ENCODE measurements at places on chromosomes 6 and 20. TPM values are rescaled to one million over a fixed set of nuclear protein-coding genes. Genes with fewer than 3 reads are reported as not detected.

- H3K4me1 ChIP-seq, result no peaks in the 10 kb centered on the region
- no peaks in the 10 kb centered on the region for H3K27me3 ChIP-seq
- no peak for DNase-seq
- H3K4me3 ChIP-seq, result no peak overlapping the region
- no peaks in the 10 kb centered on the region for H3K36me3 ChIP-seq
- no peak overlapping the region for H3K27ac ChIP-seq
Observed at GRCh38 chr20:41185013-41185757, 47.8 kb downstream of the PLCG1 start.

GRCh38 chr6:366389-367297 is 24.9 kb upstream of the IRF4 start:
- no peaks in the 10 kb centered on the region for H3K4me1 ChIP-seq
- no peak overlapping the region for H3K27ac ChIP-seq
- H3K27me3 ChIP-seq, result no peaks in the 10 kb centered on the region
- H3K4me3 ChIP-seq, result no peak overlapping the region

DNA sequence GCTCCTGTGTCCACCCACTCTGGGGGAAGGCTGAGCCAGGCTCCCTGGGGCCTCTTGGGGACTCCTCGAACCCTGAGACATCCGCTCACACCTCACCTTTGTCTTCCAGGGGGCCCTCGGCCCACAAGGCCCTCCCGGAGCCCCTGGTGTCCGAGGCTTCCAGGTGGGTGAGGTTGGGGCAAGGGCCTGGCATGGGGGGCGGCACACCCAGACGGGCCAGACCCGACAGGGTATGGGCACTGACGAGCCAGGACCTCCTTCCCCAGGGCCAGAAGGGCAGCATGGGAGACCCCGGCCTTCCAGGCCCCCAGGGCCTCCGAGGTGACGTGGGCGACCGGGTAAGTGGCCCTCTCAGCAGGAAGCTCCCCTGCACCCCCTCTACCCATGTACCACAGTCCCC is 13.4 kb downstream of the COL9A3 start:
- no peaks in the 10 kb centered on the region for H3K36me3 ChIP-seq
- H3K4me3 ChIP-seq, result no peak overlapping the region
- no peak overlapping the region for H3K27ac ChIP-seq
- peaks cover 7% of the 10 kb centered on the region for H3K4me1 ChIP-seq
- no peak for DNase-seq

GRCh38 chr20:24755411-24755922 is 193.6 kb upstream of the CST7 start:
- DNase-seq, result no peak
- H3K4me1 ChIP-seq, result no peaks in the 10 kb centered on the region
- H3K4me3 ChIP-seq, result no peak overlapping the region
- H3K36me3 ChIP-seq, result no peaks in the 10 kb centered on the region
- no peaks in the 10 kb centered on the region for H3K27me3 ChIP-seq
- H3K27ac ChIP-seq, result no peak overlapping the region

GRCh38 chr20:8129211-8129976 is 2.7 kb upstream of the PLCB1 start:
- no peak overlapping the region for H3K27ac ChIP-seq
- H3K27me3 ChIP-seq, result no peaks in the 10 kb centered on the region
- DNase-seq, result no peak
- no peaks in the 10 kb centered on the region for H3K36me3 ChIP-seq
- peaks cover 5% of the 10 kb centered on the region for H3K4me1 ChIP-seq

DNA sequence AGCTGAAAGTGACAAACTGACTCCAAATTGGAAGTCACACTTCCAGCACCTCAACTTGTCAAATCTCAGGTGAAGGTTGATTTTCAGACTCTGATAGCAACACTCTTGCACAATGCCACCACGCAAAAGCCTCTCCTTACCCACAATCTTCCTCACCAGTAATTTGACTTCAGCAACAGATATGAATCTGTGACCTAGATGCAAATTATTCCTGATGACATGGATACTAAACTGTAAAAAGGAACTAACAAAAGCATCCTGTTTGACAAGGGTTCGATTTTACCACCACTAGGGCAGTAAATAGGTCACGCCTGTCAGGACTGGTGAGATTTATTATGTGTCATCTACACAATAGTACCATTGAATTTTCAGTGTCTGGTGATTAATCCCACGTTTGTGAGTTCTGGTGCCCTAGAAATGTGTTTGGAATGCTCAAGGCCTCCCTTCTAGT is 134.4 kb upstream of the COL21A1 start:
- H3K36me3 ChIP-seq, result no peaks in the 10 kb centered on the region
- no peaks in the 10 kb centered on the region for H3K27me3 ChIP-seq
- DNase-seq, result no peak

DNA sequence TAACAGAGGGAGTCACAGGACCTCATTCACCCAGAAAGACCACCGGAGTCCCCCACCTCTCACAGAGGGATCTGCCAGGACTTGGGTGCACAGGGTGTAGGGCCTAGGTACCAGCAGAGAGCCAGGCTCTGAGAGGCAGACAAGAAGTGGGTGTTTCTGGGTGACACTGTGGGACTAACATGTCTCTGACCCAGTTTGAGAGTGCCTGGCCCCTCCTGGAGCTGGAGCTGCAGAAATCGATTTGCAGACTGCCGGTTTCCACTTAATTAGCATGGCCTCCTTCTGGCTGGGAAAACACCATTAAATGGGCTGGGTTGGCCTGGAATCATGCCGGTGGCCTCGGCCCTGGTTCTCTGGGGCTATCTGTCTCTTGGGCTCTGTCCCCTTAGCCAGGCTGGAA is 59.2 kb downstream of the PPP1R16B start:
- H3K27me3 ChIP-seq, result no peaks in the 10 kb centered on the region
- no peak overlapping the region for H3K4me3 ChIP-seq
- DNase-seq, result no peak
- H3K36me3 ChIP-seq, result no peaks in the 10 kb centered on the region
- no peaks in the 10 kb centered on the region for H3K4me1 ChIP-seq

DNA sequence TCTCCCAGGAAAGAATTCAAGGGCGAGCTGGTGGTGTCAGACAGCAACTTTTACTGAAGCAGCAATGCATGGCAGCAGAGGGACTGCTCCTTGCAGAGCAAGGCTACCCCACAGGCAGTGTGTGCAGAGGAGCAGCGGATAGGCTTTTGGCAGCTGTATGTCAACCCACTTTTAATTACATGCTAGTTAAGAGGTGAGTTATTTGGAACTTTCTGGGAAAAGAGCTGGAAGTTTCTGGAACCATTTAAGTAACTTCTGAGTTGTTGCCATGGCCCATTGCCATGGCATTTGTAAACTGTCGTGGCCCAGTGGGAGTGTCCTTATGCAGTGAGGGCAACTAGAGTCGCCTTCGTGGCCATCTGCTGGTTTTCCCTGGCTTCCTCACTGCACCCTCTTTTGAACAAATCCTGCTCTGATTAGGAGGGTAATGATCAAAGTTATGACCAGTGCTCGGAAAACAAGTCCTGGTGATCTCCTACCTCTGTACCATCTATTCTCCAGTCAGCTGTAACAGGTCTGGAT is 34.0 kb downstream of the BPIFB4 start:
- no peaks in the 10 kb centered on the region for H3K27me3 ChIP-seq
- no peak overlapping the region for H3K27ac ChIP-seq
- no peak for DNase-seq
- no peaks in the 10 kb centered on the region for H3K4me1 ChIP-seq
- H3K4me3 ChIP-seq, result no peak overlapping the region

- H3K27me3 ChIP-seq, result no peaks in the 10 kb centered on the region
- no peak overlapping the region for H3K4me3 ChIP-seq
- no peak overlapping the region for H3K27ac ChIP-seq
Observed at GRCh38 chr20:33847006-33847405, 35.9 kb downstream of the CHMP4B start.

DNA sequence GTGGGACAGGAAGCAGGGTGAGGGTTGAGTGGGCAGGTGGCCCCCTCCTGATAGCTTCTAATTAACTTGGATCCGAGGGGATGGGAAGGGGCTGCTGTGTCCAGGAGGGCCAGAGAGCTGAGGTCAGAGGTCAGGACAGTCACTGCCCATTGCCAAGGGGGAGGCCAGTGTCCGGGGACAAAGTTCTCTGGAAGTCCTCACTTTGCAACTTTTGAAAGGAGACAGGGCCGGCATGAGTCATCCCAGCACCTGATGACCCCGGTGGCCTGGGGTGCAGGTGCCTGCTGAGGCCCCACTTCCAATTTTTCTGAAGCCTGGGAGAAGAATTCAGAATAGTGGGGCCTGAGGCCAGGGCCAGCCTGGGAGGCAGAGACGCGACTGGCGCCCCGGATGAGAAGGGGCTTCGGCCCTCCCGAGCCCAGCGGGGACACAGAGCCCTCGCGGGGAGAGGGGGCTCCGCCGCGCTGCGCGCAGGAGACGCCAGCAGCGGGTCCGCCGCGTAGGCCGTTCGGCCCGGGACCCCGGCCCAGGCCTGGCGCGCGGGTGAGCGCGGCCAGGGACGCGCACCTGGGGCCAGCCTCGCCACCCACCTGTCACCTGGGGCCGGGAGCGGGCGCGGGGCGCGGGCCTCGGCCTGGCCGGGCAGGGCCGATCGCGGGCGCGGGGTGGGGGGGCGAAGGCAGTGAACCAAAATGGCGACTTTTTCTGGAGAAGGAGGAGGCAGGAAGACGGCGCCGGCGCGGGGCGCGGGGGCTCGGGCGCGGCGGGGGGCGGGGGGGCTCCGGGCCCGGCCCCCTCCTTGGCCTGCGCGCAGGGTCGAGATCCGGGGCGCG is 586 bp downstream of the ZNF512B start:
- no peaks in the 10 kb centered on the region for H3K27me3 ChIP-seq
- DNase-seq, result peak; percentile 52
- peak overlapping the region; percentile 67 for H3K27ac ChIP-seq

DNA sequence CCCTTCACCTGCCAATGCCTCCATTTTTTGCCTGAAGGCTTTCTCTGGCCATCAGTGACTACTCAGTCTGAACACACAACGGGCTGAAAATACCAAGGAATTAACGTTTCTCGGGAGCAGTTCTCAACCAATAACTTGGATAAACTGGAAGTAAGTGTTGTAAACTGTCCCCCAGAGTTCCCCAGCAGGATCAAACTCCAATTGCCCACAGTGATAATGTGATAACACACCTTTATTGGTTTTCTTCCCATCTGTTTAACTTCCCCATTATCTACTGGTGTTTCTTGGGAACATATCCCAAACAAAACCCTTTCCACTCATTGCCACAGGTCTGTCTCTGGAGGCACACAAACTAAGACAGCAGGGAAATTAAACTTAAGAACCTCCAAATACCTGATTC is 21.8 kb upstream of the FAM135A start:
- H3K36me3 ChIP-seq, result no peaks in the 10 kb centered on the region
- DNase-seq, result no peak
- no peak overlapping the region for H3K4me3 ChIP-seq

- no peaks in the 10 kb centered on the region for H3K4me1 ChIP-seq
- no peaks in the 10 kb centered on the region for H3K36me3 ChIP-seq
- H3K27me3 ChIP-seq, result no peaks in the 10 kb centered on the region
- no peak overlapping the region for H3K4me3 ChIP-seq
- no peak for DNase-seq
Observed at GRCh38 chr20:3603108-3603507, 60.1 kb downstream of the GFRA4 start.

- no peaks in the 10 kb centered on the region for H3K4me1 ChIP-seq
- H3K27me3 ChIP-seq, result no peaks in the 10 kb centered on the region
- no peak for DNase-seq
- no peak overlapping the region for H3K27ac ChIP-seq
- no peaks in the 10 kb centered on the region for H3K36me3 ChIP-seq
Observed at GRCh38 chr20:49233226-49233625, 14.0 kb downstream of the DDX27 start.

GRCh38 chr6:1686117-1687098 is 76.7 kb downstream of the FOXC1 start:
- no peaks in the 10 kb centered on the region for H3K4me1 ChIP-seq
- no peak for DNase-seq
- no peak overlapping the region for H3K27ac ChIP-seq

DNA sequence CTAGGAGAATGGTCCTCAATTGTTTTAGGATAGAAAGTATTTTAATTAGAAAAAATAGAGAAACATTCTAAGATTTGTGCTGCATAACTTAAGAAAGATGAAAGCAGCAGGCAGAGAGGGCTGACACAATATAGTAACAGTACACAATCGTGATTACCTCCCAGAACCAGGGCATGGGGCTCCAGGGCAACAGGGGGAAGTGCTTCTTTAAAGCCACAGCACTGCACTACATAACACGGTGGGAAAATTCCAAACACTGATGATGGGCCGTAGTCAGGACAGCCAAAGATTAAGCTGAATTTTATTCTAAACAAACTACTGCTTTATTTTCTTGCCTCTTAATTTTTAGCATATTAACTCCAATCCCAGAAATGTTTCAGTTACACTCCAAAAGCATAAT is 14.4 kb downstream of the EXOC2 start:
- H3K27ac ChIP-seq, result no peak overlapping the region
- H3K27me3 ChIP-seq, result no peaks in the 10 kb centered on the region
- no peak overlapping the region for H3K4me3 ChIP-seq

DNA sequence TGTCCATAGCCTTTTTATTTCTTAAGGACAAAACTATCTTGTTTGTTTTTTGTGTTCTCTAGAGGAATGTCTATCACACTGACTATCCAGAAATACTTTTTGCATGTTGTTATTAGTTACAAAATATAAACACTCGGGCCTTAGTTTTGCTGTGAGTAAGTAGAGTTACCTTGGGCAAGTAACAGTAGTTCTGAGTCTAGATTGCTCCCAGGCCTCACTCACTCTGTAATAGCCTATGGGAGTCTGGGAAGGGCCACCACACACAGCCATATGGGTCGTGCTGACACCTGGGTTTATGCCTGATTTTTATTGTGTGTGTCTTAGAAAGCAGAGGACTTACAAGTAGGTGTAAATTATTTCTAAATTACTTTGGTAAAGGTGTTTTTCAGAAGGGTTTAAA is 185.8 kb downstream of the TMEM242 start:
- no peaks in the 10 kb centered on the region for H3K36me3 ChIP-seq
- no peak overlapping the region for H3K27ac ChIP-seq
- no peaks in the 10 kb centered on the region for H3K27me3 ChIP-seq
- no peak overlapping the region for H3K4me3 ChIP-seq

DNA sequence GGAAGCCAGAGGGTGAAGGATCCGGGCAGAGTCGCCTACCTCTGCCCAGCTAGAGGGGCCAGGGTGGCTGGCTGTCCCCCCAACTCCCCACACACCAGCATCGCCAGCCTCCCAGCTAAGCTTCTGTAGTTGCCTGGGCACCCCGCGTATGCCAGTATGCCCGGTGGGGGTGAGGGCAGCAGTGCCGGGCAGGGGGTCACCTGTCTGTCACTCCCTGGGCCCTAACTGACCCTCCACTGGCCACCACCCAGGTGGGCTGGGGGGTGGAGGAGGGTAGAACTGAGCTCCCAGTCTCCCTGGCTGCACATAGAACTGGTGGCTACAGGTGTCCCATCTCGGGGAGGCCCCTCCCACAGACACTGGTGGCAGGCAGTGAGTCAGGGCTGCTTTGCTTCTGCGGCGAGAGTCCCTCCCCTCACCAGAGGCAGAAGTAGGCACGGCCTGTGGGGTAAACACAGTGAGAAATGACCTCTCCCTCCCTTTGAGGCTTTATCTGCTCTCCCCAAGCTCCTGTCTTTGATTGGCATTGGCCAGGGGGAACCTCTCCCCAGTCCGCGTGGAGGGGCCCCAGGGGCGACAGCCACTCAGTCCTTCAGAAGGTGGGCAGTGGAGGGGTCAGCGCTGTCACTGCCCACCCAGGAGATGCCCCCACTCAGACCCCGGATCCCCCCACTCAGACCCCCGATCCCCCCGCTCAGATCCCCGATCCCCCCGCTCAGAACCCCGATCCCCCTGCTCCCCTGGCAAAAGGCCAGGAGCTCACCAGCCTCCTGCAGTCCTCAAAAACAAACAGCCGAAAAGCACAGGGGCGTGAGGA is 2.5 kb downstream of the NTSR1 start:
- no peak overlapping the region for H3K27ac ChIP-seq
- H3K4me3 ChIP-seq, result no peak overlapping the region
- H3K36me3 ChIP-seq, result no peaks in the 10 kb centered on the region

The ISM1 gene
- 0.30 TPM for total RNA-seq

The BANF2 gene
- total RNA-seq, result not detected

The HEBP2 gene
- 63.4 TPM for total RNA-seq

The DEFB126 gene
- total RNA-seq, result not detected

The ELMO2 gene
- 25.4 TPM for total RNA-seq

The CALHM5 gene
- total RNA-seq, result 0.20 TPM
